ENCODE measurements at places on chromosomes 7 and 10. TPM values are rescaled to one million over a fixed set of nuclear protein-coding genes. Genes with fewer than 3 reads are reported as not detected.

GRCh38 chr7:26538689-26539088 is 247.0 kb downstream of the SNX10 start:
- no peak for DNase-seq

DNA sequence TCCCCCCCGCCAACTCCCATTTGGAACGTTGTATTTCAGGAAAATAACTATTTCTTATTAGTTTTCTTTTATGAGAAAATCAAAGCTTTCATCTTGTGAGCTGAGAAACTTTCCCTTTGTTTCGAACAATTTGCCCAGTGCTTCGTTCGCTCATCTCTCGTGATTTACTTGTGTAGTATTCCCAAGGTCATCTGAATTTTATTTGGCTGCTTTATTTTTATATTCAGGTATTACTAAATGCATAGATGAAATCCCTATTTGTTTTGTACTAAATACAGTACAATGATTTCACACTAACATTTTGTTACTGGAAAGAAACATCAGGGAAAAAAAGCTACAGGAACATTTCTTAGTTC is 12.0 kb upstream of the EBLN1 start:
- DNase-seq = no peak

- DNase-seq = no peak
Observed at GRCh38 chr10:48648172-48648942, 36.3 kb upstream of the WDFY4 start.

DNA sequence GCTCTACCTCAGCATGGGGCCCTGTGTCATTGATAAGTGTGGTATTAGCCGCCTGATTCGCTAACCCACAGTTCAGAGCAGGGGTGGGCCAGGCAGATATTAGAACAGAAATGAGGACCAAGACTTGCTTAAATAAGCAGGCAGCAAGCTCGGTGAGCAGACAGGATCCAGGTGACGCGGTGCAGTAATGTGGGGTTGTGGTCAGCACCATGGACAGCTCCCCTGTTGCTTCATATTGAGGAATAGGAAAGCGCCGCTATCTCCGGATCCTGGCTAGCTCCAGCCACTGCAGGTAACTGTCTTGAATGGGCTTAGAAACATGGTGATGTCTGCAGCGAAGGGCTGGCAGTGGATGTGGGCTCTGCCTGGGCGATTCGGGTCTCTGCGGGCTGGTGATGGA is 51.3 kb upstream of the GPR26 start:
- DNase-seq = no peak

- DNase-seq = no peak
Observed at GRCh38 chr7:45366475-45366874, 207.7 kb upstream of the ADCY1 start.

DNA sequence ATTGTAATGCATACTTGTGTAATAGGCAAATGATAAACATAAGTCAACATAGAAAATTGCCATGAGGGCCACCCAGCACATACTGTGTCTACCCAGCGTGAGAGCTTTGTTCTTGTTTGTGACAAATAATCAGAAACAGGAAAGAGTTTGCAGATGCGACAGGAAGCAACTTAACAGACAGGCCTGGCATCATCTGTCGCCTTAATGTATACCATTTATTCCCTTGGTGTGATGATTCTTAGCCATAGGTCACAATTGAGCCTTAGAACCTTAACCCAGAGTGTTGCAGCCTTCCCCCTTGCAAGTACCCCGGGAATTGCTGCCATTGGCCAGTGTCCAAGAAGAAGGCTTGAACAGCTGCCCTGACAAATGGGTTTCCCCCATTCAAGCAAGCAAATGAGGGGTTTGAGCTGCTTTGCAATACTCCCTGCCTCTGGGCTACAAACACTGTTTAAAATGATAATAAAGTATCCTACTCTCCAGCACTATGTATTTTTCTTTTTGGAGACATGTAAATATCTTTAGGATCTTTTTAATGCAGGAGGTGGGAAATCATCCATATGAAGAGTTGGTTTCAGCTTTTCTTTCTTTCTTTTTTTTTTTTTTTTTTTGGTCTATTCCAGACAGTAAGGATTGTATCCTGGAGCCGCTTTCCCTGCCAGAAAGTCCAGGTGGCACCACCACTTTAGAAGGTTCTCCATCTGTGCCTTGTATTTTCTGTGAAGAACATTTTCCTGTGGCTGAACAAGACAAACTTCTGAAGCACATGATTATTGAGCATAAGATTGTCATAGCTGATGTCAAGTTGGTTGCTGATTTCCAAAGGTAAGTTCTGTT is 80.0 kb downstream of the ZNF277 start:
- DNase-seq = no peak

DNA sequence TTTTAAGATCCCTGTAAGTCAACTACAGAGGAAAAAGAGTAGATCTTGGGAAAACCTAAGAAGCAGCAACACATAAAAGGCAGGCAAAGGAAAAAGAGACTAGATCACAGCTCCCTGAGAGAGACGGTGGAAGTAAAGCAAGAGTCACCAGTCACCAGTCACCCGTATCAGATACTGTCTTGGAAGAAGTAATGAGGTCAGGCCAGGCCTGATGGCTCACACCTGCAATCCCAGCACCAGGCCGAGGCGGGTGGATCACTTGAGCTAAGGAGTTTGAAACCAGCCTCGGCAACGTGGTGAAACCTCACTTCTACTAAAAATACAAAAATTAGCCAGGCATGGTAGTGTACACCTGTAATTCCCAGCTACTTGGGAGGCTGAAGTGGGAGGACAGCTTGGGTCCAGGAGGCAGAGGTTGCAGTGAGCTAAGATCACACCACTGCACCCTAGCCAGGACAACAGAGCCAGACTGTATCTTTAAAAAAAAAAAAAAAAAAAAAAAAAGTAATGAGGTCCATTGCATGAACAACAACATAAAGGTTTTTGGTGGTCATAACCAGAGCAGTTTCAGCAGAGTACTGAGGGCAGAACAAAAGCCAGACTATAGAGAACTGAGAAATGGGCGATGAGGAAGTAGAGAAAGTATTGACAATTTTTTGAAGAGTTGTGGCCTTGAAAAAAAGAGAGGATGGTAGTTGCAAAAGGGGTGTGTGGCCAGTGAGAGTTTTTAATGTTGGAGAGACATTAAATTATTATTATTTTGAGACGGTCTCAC is 16.9 kb downstream of the ZNF713 start:
- DNase-seq = no peak

DNA sequence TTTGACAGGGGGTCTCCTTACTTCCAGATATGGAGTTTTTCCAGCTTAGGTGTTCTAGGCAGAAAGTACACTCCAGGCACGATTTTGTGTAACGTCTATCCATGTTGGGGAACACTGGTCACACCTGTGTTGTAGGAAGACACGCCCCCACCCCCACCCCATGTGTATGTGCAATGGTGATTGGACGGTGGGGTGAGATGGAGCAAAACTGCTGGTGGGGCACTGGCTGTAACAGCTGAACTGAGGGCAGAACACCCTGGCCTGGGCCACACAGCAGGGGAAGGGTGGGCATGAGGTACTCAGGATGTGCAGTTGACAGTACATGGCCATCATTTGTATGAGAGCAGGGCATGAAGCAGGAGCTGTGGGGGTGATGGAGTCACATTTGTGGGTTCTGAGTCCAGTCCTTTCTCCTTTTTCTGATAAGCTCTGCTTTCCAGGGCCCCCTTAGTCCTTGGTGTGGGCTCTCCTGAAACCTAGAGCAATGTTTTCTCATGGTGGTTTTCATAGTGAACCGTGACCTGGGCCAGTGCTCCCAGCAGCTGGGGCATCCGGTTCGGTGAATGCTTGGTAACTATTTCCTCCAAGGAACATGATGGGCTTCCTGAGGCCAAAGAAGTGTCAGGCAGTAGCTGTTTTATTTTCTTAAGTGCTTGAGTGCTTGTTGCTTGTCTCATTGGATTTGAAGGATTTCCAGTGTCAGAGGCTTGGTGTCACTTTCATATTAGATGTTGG is 63.4 kb upstream of the AQP1 start:
- DNase-seq = no peak

GRCh38 chr7:92639213-92639896 is 49.2 kb upstream of the FAM133B start:
- no peak for DNase-seq

DNA sequence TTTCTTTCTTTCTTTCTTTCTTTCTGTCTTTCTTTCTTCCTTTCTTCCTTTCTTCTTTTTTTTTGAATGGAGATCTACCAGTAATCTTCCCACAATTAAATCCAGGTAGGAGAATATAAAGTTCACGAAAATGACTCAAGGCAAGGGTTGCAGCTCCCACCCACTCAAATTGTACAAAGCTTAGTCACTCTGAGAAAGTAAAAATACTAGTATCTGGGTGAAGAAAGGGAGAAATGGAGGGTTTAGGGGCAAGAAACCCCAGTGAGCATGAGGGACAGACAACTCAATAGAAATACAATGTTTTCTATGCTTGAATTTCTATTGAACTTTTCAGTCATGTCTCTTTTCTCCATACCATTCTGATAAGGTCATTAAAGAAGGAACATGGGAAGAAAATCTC is 200.8 kb downstream of the GATA3 start:
- DNase-seq = no peak

DNA sequence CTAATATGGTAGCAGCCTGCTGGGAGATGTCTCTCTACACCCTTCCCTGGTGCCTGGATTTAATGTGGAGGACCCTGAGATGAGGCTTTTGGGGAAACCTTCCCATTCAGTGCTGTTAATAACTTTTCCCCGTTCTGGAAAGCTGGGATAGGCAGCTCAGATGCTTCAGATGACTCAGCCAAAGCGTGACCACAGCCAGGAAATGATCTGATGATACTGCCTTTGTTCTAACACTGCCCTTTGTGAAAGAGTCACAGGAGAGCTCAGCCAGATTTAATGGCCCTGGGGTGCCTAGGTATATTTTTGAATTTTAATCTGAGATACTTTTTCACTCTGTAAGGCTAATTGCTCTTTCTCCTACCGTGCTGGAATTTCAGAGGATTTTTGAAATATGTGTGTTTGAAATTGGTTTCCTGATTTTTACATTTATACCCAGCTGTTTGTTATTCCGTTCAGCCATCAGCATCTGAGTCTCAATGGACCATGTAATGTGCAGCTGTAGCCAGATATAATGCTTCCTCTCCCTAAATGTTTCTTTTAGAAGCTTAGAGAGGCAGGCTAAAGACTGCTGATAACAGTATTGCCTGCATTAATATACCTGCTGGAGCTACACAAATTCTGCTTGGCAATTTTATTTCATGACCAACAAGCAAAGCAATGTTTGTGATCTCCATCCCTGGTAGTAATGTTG is 17.8 kb downstream of the CELF2 start:
- DNase-seq = peak; percentile 47

DNA sequence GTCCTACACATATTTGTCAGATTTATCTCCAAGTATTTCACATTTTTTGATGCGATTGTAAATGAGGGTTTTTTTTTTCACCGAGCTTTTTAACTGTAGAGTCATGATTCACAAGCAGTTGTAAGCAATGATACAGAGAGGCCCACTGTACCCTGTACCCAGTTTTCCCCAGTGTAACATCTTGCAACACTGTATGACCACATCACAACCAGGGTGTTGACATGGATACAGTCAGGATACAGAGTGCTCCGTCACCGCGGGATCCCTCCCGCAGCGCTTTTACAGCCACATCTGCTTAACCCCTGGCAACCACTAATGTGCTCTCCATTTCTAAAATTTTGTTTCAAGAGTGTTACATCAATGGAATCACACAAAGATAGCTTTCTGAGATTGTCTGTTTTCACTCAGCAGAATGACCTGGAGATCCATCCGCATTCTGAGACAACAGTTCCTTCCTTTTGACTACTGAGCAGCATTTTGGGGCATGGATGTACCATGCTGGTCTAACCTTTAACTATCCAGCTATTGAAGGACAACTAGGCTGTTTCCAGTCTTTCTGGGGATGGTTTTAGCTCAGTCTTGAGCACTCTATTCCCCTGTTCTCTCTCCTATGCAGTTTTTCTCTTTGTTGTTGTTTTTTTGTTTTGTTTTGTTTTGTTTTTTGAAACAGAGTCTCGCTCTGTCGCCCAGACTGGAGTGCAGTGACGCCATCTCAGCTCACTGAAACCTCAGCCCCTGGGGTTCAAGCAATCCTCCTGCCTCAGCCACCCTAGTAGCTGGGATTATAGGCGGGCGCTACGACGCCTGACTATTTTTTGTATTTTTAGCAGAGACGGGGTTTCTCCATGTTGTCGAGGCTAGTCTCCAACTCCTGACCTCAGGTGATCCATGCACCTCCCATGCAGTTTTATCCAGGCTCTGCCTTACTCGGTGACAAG is 25.9 kb downstream of the GPRIN2 start:
- peak; percentile 20 for DNase-seq

- DNase-seq = no peak
Observed at GRCh38 chr10:76301211-76301610, 869.8 kb downstream of the LRMDA start.

GRCh38 chr10:33579996-33580395 is 245.5 kb upstream of the NRP1 start:
- DNase-seq = no peak

DNA sequence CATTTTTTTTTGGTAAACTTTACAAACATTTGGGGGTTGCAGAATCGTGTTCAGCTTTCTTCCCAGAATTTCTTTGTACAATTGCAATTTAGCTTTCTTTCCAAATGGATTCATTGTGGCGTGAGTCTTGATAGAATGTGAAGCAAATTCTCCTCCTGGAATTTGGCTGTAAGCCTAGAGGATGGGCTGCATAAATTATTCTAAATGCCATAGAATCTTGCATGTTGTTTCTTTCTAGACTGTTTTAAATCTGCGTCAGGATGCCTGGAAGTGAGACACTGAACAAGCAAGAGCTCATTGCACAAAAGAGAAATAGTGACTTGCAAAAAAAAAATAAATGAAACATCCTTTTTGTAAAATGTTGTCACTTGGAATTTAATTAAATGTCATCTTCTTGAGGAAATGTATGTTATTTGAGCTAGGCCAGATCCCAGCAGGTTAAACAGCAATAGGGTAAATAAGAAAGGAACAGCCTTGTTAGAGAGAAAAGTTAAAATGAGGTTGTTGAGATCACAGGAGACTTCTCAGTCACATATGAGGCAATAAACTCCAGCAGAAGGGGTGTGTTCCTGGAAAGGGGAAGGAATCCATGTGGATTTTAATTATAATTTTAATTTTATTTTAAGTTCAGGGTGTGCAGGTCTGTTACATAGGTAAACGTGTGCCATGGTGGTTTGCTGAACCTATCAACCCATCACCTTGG is 483.0 kb downstream of the PLXDC2 start:
- DNase-seq = no peak

DNA sequence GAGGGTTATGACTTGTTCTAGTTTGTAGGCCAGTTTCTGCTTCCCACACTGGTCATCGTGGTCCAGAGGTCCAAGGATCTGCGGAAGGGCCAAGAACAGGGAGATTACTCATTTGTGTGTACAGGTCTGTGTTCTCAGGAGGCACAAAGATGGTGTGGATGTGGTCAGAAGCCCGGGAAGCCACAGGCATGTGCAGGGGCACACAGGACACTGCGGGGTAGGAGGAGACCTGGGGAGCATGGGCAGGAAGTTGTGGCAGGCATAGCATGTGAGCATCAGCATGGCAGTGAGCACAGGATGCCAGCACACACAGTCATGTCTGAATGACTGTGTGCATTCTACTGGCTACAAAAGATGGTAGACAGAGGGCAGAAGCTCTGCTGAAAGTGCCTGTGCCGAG is 445.8 kb downstream of the PLXNA4 start:
- no peak for DNase-seq

The SFRP4 gene
- total RNA-seq = 12.2 TPM

The LIPF gene
- total RNA-seq = not detected

The CTAGE4 gene
- 3.0 TPM for total RNA-seq

The ZNF425 gene
- 1.7 TPM for total RNA-seq

The OR13A1 gene
- total RNA-seq = not detected

The DLX6 gene
- not detected for total RNA-seq

The CYP51A1 gene
- 61.0 TPM for total RNA-seq

The CCL24 gene
- total RNA-seq = not detected

The SPDYE11 gene
- total RNA-seq = not detected

The ZNF282 gene
- 35.6 TPM for total RNA-seq

All from upper lobe of left lung (tissue), 6 donors.